Hindlimb muscle (tissue), 1 donor: ENCODE measurements at places on chromosomes 5 and 9. TPM values are rescaled to one million over a fixed set of nuclear protein-coding genes. Genes with fewer than 3 reads are reported as not detected.
A peak's percentile ranks its signal among the peaks of the same experiment; 100 is the strongest.

DNA sequence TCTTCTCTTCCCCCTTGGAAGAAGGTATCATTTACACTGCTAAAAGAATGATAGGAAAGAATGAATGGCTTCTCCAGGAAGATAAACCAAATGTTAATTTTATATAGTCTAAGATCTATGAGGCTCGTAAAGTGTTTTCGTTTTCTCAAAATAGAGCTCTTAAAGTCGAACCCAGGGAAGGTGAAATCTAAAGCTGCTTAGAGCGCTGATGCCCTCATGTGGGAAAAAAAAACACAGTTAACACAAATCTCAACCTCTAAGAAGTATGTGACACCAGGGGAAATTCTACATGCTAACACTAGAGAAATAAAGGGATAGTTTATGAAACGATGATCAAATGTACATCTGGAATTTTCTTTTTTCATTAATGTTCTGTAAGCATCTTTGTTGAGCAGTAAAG is 257.9 kb downstream of the RASEF start:
- DNase-seq, result no peak

GRCh38 chr5:100667161-100667630 is 132.0 kb downstream of the FAM174A start:
- no peak for DNase-seq

- no peak for DNase-seq
Measured at GRCh38 chr9:38227656-38228055, 158.6 kb upstream of the SHB start.

GRCh38 chr5:98774192-98775033 is 950 bp downstream of the RGMB start:
- peak; percentile 72 for DNase-seq

DNA sequence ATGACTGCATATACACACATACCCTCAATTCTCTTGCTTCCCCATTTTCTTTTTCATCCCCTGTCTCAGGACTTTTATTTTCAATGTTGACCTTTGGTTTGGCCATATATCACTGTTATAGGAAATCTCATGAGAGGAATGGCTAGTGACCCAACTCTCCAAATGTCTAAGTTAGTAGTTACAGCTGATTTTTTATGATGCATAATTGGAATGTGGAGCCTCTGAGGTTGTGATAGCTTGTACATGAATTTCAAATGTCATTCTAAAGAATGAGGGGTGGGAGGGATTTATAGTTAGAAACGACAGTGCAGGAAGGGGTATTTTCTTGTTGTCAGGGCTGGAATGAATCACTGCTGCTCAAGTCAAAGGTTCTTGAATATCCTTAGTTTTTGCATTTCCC is 356.1 kb downstream of the NTRK2 start:
- DNase-seq, result no peak

GRCh38 chr9:127316586-127317323 is 52.2 kb downstream of the GARNL3 start:
- no peak for DNase-seq

GRCh38 chr9:91419222-91420191 is 4.1 kb downstream of the NFIL3 start:
- DNase-seq, result no peak

- DNase-seq, result no peak
Measured at GRCh38 chr5:139760066-139761056, 35.2 kb upstream of the PSD2 start.

- no peak for DNase-seq
Measured at GRCh38 chr9:37929441-37929895, 25.5 kb upstream of the SLC25A51 start.

The GNA14 gene
- 6.0 TPM for polyA plus RNA-seq

The PCDHAC2 gene
- 2.0 TPM for polyA plus RNA-seq

The YIPF5 gene
- polyA plus RNA-seq, result 36.0 TPM

The EQTN gene
- polyA plus RNA-seq, result not detected

The PCDHGB7 gene
- polyA plus RNA-seq, result 9.9 TPM

The PKD2L2 gene
- 0.74 TPM for polyA plus RNA-seq

The SLC6A18 gene
- not detected for polyA plus RNA-seq
